ENCODE measurements at places on chromosomes 5 and 9. TPM values are rescaled to one million over a fixed set of nuclear protein-coding genes. Genes with fewer than 3 reads are reported as not detected.

GRCh38 chr5:32664523-32664922 is 46.6 kb upstream of the NPR3 start:
- no peak for ATAC-seq

DNA sequence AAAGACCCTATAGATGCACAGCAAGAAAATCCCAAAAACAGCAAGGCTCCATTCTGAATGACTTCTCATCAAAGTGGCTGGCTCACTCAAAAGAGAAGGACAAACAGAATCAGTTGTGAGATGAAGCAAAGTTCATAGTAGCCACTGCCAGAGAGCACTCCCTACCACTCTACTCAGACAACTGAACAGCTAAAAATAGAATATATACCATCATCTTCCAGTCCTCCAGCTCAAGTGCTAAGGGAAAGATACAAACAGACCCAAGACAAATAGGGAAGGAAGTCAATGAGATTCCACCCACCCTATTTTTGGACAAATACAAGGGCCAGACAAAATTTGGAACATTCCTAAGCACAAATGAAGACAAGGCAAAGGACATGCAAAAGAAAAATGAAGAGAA is 20.6 kb downstream of the GNAQ start:
- no peak for ATAC-seq

- ATAC-seq: peak; percentile 74
These were observed 21.5 kb downstream of the CWC27 start for GRCh38 chr5:64790210-64790609.

ACOT12 gene
- total RNA-seq: not detected

Data from activated T-helper 17 cell treated with anti-CD3 and anti-CD28 coated beads, Interleukin-2, amount 50 U/mL, for 72 hours (primary cell).